Effector CD4-positive, alpha-beta T cell (primary cell): ENCODE measurements at places on chromosomes 7 and 10.

DNA sequence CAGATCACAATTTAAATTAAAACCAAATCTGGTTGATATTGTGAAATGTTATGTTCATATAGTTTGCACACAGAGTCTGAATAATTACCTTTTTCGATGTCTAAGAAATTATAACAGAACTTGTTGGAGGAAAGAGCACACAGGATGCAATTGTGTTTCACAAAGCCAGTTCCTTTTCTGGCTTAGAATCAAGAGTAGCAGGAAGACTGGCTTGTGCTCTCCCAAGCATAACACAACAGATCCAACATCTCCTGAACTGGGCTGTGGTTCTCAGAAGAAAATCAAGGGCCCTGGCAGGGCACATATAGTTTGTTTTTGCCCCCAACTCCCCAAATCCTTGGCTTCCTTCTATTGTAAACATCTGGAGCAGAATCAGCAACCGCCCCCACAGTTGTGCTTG is 62.7 kb downstream of the LRRC4 start:
- no peak for DNase-seq

GRCh38 chr7:159198016-159198724 is 53.5 kb upstream of the VIPR2 start:
- no peak for DNase-seq

DNA sequence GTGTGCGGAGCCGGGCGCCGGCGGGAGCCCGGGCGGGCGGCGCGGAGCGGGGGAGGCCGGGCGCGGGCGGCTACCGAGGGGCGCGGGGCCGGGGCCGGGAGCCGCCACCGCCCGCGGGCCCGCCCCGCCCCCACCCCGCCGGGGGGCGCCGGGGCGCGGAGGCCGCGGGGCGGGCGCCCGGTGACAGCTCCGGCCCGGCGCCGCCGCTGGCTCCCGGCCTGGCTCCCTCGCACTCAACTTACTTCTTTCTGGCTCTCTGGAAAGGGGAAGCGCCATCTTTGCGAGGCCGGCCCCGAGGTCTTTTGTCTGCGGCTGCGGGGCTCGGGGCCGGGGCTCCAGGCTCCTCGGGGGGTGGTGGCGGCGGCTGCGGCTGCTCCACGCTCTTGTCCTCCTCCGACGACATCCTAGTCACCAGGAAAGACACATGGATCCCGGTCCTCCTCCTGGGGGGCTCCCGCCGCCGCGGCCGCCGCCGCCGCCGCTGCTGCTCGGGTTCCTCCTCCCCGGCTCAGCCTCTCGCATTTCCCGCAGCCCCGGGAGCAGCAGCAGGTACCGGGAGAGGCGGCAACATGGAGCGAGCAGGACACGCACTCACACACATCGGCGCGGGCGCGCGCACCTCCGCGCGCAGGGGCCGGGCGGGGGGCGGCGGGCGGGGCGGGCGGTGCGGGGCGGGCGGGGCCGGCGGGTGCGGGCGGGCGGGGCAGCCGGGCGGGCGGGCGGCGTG is at the start of gene KMT2C:
Gene KMT2C, minus strand, starts transcription at position 620 of the 727 bp plus-strand sequence. Its CDS starts 217 bp downstream, at position 403.
- DNase-seq = peak; percentile 36

DNA sequence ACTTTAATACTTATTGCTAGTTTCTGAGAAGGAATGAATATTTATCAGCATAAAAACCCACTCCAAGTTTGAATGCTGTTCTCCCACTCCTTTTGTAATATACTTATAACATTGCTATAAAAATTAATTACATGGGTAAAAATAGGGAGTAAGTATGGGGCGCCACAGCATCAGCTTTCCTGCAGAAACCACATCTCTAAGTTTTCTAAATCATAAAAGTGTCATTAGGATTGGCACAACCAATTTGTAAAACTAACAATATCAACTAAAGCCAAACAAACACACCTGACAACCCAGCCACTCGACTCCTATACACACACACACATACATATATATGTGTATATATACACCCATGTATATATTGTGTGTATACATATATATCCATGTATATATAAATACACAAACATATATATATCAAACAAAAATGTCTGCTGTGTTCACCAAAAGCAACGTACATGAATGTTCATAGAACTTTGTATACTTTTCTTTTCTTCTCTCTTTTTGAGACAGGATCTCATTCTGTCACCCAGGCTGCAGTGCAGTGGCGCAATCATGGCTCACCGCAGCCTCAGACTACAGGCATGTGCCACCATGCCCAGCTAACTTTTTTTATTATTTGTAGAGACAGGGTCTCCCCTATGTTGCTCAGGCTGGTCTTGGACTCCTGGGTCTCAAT is 14.8 kb upstream of the LRRC17 start:
- DNase-seq = no peak

DNA sequence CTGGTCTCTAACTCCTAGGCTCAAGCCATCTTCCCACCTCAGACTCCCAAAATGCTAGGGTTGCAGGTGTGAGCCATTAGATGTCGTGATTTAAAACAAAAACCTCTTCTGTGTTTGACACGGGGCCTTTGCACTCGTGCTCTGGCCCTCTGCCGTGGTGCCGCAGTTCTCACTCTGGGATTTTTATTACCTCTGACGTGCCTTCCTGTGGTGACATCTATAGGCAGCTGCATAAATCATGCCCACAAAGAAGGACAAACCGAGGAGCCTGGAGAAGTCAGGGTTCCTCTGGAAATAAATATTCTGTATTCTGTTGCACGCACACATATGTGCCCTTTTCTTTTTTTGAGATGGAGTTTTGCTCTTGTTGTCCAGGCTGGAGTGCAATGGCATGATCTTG is 25.9 kb upstream of the OCM start:
- no peak for DNase-seq

- DNase-seq = no peak
These were observed 86.1 kb downstream of the CUX1 start for GRCh38 chr7:101903515-101903868.

- no peak for DNase-seq
These were observed 3.7 kb downstream of the EN2 start for GRCh38 chr7:155461631-155462030.

- no peak for DNase-seq
These were observed 54.1 kb upstream of the TNS3 start for GRCh38 chr7:47636081-47636432.

- DNase-seq = no peak
These were observed 57.1 kb upstream of the KMT2E start for GRCh38 chr7:104956753-104957450.

DNA sequence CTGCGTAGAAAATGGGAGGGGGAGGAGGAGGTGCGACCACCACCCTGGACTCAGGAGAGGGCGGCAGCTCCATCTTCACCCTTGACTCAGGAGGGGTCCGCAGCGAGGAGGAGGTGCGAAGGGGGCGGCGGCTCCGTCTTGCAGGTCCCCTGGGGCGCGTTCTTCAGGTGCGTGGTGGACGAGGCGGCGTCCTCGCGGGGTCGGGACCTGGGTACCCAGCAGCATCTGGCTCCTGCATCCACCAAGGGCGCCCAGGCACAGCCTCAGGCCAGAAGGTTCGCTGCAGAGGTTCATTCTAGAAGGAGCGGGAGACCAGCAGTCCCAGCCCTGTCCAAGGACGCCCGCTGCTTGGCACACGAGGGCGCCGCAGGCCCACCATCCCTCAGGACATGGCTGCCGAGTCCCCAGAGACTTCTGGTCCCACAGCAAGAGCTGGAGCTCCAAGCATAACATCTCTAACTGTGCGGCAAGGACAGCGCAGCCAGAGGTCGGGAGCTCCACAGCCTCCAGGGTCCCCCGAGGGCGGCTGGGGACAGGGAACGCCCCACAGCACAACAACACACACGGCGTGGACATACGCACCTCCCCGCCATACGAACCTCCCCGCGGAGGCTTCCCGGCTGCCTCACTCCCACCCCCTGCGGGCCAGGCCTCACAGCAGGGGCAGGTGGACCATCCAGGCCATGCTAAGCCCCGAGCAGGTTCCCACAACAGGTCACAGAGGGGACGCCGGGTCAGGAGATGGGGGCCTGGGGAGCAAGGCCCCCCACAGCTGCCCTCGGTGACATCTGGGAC is 16.8 kb upstream of the DPYSL4 start:
- no peak for DNase-seq

- no peak for DNase-seq
These were observed 182.8 kb downstream of the MAD1L1 start for GRCh38 chr7:2049782-2050510.

GRCh38 chr7:1176891-1177373 is 16.9 kb upstream of the ZFAND2A start:
- peak; percentile 61 for DNase-seq

DNA sequence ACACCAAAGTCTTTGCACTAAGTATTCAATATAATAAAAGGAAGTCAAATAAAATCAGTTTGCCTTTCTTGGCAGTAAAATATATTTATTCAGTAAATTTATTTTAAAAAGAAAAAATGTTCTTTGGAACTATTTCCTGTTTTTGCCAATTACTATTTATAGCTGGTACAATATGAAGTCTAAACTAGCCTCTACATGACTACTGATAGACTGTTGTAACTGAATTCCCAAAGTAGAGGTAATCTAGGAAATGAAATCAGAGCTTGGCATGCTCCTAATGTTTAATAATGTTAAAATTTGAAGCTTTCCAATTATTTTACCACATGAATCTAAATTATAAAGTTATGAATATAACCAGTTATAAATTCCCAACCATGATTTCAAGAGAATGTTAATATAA is 385.5 kb downstream of the SEMA3D start:
- DNase-seq = no peak

DNA sequence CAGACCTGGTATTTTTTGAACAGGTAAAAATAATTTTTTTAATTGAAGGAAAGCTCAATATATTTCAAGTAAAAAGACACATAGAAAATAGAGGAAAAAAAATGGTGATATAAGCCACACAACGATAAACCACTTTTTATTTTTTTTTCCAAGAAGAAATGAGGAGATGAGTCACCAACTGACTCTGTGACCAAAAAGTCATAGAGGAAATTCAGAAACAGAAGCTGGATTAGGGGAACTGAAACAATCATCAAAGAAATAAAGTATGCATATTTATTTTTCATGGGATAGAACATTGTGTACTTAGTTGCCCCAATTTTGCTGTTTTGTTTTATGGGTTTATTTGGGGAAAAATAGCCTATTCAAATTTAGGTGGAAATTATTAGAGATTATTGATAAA is 176.8 kb upstream of the AGR3 start:
- no peak for DNase-seq
